ENCODE measurements at places on chromosomes 7 and 10. TPM values are rescaled to one million over a fixed set of nuclear protein-coding genes. Genes with fewer than 3 reads are reported as not detected.

Gene GPR26
- total RNA-seq, result 0.07 TPM

Gene PLAC9
- total RNA-seq, result 7.8 TPM

DNA sequence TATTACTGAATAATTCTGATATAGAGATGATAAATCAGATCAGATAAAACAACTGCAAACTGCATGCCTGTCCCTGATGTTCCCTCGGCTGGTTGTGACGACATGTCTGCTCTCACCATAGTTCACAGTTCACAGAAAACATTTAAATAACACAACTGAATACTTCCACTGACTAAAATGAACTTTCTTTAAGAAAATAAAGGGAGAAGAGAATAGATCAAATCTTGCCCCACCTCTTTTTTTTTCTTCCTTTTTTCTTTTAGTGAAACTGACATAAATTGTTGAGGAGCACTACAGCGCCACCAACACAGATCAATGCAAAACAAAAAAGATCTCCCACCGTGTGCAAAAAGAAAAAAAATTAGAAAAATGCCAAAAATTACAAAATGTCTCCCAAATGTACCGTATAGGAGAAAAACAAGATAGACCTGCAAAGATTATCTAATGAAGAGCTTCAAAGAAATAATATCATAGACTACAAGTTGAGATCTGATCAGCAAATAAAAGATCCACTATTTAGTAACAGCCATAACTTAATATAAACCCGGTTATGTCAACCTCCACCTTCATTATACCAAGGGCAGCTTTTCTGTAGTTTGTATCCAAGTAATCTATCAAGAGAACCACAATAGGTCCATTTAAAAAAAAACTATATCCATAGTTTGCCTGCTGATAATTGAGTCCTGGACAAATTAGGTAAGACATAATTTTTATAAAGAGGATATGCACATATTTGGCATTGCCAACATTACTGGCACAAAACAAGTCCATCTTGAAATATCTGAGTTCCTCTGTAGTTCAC is 30.7 kb upstream of the EPC1 start:
- H3K4me3 ChIP-seq, result no peak overlapping the region
- DNase-seq, result no peak
- H3K36me3 ChIP-seq, result no peaks in the 10 kb centered on the region
- no peak overlapping the region for H3K27ac ChIP-seq
- no peaks in the 10 kb centered on the region for H3K27me3 ChIP-seq

DNA sequence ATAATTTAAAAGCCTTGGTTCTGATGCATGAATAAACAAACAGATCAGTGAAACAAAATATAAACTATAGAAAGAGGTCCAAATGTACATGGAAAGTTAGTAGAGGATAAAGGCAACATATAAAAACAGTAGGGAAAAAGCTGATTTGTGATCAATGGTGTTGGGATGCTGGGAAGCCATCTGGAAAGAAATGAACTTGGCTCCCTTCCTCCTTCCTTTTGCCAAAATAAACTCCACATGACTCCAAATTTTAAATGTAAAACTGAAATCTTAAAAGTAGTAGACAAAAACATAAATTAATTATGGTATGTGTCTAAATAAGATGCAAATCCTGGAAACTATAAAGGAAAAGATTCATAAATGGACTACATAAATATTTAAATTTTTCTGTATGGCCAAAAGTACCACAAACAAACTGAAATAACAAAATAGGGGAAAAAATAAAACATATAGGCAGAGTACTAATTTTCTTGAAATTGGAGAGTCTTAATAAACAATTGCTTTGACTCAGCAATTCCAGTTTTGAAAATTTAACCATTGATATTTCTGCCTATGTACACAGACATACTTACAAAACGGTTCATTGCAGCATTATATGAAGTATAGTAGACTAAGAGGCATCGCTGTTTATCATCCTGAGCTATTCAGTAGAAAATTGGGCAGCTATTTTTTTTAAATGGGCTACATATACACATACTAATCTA is 77.0 kb upstream of the TRIM24 start:
- H3K36me3 ChIP-seq, result peaks cover 15% of the 10 kb centered on the region
- no peak overlapping the region for H3K4me3 ChIP-seq
- DNase-seq, result no peak
- no peaks in the 10 kb centered on the region for H3K4me1 ChIP-seq

DNA sequence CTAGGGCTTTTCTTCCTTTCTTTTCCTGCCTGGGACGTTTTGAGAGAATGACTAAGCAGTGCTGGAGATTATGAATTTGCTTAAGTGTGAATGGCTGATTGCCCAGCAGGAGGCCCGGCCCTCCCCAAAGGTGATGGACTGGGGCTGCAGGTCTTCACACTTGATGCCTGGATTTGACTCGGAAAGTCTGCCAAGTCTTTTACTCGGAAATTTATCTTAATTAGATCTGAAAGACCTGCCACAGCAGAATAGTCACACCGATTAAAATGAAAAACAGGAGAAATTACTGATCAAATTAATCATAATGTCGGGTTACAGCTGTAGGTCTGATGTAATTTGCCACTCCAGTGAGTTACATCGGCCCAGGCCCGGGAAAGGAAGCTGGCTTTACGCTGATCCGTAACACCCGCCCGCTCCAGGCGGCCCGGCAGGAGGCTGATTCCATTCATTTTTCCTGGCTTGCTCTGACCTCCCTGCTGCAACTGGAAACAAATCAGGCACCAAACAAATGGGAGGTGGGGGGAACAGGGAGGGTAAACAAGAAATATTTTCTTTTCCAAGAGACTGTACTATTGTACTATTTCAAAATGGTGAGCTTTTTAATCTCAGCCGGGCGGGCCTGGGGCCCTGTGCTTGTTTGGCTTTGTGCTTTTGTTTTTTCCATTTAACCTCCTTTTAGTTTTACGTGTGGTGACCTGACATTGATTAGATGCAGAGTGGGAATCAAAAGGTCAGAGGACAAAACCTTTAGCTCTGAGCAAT is 212.4 kb upstream of the YAE1 start:
- H3K36me3 ChIP-seq, result no peaks in the 10 kb centered on the region
- no peaks in the 10 kb centered on the region for H3K27me3 ChIP-seq
- H3K27ac ChIP-seq, result no peak overlapping the region
- H3K4me1 ChIP-seq, result peaks cover 10% of the 10 kb centered on the region
- peak overlapping the region; percentile 41 for H3K4me3 ChIP-seq

DNA sequence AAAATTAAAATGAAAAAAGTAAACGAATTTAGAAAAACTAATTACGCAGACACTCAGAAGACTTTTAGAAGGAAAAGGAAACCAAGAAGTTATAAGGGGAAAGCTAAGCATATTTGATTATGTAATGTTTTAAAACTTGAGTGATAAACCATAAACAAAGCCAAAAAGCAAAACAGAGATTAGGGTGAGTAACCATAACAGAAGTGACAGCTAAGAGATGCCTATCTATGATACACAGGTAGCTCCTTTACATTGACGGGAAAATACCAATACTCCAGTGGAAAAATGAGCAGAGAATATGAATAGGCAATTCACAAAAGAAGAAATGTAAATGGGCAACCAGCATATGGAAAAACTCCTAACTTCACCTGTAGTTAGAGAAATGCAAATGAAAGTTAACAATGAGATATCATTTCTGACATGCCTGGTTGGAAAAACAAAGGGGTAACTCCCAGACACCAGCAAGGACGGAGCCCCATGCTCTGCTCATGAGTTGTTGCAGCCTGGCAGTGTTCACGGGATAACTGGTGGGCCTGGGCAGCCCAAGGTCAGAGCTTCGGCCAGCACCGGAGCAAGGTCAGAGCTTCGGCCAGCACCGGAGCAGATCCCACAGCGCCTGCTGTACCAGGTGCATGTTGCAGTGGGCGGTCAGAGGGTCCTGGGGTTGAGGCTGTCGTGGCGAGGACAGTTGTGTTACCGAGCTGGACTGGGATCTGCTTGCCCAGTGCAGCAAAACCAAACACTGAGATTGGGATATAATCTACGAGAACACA is 58.9 kb downstream of the ALOX5 start:
- no peaks in the 10 kb centered on the region for H3K27me3 ChIP-seq
- DNase-seq, result no peak
- H3K36me3 ChIP-seq, result 0 out of 2 replicates have a peak, but pooled peaks cover 4% of the 10 kb centered on the region
- H3K4me3 ChIP-seq, result no peak overlapping the region
- H3K27ac ChIP-seq, result no peak overlapping the region

DNA sequence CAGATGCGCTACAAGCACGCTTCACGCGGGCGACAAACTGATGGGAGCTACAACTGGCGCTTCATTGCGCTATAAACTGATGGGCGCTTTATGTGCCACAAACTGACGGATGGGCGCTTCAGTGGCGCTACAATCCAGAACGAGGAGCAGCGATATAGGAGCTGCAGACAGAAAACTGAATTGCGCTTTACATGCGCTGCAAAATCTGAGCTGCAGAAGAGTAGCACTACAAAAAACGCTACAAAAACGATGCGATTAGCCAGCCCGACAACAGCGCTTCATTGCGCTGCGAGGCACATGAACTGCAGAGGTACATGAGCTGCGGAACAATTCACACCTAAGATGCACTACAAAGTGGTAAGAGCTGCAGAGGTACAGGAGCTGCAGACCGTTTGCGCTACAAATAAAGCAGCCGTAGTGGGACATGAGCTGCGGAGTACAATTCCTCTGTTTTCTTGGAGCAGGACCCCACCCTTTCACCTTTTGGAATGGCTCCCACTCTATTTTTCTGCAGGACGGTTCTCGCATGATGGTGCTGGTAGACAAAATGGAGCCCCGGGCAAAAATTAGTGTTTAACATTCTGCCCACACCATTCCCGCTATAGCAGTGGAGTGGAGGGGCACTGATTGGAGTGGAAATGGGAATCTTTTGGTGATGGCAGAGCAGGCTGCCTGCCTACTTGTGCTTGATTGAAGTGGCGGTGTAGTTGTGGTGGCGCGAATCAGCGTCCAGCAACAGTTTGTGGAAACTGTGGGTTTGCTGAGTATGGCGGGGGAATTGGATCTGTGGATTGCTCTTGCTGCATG is 1.2 kb upstream of the SGCE start:
- no peaks in the 10 kb centered on the region for H3K27me3 ChIP-seq
- DNase-seq, result peak; percentile 41
- H3K4me3 ChIP-seq, result peak overlapping the region; percentile 92
- H3K36me3 ChIP-seq, result peaks cover 11% of the 10 kb centered on the region
- no peaks in the 10 kb centered on the region for H3K4me1 ChIP-seq
- no peak overlapping the region for H3K27ac ChIP-seq

All from H9 (cell line).